ENCODE measurements at places on chromosomes 3 and 15.

DNA sequence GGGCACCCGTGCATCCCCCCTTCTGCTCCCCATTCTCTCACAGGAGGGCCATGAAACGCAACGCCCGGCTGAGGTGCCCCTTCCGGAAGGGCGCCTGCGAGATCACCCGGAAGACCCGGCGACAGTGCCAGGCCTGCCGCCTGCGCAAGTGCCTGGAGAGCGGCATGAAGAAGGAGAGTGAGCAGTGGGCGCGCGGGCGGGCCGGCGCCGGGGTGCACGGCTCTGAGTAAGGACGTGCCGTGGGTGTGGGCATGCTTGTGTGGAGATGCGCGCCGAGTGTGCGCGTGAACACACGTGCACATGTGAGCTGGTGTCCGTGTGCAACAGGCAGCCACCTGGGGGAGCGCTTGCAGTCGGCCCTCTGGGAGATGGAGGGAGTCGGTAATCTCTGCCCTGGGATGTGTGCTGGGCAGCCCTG, 28.1 kb downstream of the NR1I2 start:
- peak; percentile 81 for DNase-seq

- no peak for DNase-seq
Measured at GRCh38 chr3:38473229-38473628, 19.5 kb downstream of the ACVR2B start.

DNA sequence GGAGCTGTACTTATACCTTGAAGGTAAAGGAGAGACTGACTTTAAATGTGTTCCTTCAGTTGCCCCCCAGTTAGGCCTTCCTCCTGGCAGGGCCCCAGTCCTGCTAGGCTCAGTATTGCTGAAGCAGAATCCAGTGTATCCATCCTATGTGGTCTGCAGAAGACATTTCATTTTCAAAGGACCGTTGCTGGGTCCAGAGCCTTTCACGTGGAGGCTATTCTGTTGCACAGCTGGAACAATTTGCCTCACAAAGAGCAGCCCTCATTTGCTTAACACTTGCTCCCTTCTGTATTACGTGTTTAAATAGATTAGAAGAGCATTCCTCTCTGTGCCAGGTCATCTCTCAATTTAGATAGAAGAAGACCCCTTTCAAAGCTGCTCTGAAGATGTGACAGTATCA, 78.9 kb upstream of the CFAP20DC start:
- DNase-seq, result no peak

DNA sequence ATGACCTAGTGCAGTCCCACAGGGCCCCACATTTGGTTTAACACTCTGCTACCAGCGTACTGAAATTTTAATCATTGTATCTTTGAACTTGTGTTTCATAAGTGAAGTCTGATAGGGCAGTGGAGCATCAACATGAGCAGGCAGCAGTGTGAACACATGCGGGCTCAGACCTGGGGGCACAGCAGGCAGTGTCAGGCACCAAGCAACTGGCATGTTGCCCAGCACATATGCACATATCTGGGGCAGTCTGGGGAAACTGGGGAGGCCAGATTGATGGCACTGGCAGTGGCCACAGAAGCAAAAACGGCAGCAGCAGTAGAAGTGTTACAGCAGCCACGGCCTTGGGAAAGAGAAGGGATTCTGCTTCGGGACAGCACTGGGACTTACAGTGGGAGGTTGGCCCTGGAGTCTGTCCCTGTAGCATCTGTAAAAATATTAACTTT, 353.9 kb upstream of the KCNMB2 start:
- DNase-seq, result no peak

DNA sequence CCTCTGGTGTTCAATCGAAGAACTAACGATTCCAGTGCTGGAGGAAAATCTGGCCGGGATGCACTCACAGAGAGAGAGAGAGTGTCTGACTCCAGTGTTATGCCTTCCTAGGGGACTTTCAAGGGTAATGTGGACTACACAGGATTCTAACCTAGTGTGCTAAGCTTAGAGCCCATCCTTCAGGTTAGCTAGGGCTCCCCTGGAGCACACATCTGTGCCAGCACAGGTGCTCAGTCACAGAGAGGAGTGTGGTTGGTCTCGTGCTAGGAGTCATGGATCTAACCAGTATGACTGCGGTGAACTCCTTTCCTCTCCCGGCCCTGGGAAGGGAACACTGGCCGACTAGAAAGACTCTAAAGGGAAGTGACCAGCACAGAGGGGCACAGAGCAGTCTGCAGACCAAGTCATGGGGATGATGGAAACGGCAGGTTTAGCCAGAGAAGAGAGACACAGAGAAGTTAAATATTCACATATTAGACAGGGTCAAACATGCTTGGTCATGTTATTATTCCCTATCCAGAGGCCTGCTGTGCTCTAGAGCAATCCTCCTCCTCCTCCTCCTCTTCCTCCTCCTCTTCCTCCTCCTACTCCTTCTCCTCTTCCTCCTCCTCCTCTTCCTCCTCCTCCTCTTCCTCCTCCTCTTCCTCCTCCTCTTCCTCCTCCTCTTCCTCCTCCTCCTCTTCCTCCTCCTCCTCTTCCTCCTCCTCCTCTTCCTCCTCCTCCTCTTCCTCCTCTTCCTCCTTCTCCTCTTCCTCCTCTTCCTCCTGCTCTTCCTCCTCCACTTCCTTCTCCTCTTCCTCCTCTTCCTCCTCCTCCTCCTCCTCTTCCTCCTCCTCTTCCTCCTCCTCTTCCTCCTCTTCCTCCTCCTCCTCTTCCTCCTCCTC, 280.3 kb downstream of the XXYLT1 start:
- no peak for DNase-seq

GRCh38 chr15:64343841-64344240, 12.1 kb downstream of the CSNK1G1 start:
- DNase-seq, result no peak

DNA sequence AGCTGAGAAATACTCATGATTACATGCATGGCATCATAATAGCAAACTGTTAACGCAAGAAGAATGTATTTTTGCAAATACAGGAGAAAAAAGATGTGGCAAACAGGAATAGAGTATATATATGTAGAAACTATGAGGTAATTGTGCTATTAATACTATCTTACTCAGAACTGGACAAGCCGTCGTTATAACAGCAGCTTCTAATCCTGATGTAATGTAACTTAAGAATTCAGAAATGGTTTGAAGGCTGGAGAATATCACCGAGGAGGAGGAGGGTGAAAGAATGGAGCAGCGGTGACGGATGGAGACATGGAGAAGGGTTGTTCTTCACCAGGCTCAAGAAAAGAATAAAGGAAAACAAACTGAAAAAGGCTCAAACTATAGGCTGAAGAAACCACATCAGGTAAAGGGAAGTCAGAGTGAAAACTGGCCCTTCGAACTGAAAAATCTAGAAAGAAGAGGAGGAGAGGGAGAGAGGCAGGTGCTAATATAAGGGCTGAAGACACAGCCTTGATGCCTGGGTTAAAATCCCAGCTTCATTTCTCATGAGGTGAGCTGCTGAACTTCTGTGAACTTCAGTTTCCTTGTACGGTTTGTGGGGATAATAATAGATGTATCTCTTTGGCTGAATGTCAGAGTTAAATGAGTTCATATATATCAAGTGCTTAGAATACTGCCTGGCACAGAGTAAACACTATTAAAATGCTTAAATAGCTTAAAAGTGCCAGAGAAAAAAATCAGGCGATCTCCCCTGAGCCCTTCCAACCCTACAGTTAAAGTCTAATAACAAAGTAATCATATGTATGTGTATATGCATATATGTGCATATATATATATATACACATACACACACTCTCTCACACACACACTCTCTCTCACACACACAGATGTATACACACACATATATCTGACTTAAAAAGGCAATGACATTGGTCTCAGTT, 43.9 kb downstream of the GOLIM4 start:
- no peak for DNase-seq

- DNase-seq, result no peak
Measured at GRCh38 chr3:126545544-126545943, 13.2 kb downstream of the C3orf22 start.

DNA sequence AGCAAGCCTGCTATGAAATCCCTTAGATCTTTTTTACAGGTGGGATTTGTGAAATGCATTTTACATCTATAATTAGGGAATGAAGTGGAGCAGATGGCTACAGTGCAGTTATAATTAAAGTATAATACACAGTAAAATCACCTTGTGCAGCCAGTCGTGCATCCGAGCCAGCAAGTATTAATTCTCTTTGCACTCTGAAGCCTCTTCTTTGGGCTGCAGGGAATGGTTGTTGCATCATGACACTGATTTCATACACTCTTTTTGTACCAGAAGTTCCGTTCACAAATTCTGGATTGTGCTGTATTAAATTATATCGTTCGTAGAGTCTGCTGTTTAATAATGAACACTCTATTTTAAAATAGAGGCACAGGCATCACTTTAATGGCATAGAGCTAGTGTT, 28.7 kb upstream of the TP63 start:
- no peak for DNase-seq

DNA sequence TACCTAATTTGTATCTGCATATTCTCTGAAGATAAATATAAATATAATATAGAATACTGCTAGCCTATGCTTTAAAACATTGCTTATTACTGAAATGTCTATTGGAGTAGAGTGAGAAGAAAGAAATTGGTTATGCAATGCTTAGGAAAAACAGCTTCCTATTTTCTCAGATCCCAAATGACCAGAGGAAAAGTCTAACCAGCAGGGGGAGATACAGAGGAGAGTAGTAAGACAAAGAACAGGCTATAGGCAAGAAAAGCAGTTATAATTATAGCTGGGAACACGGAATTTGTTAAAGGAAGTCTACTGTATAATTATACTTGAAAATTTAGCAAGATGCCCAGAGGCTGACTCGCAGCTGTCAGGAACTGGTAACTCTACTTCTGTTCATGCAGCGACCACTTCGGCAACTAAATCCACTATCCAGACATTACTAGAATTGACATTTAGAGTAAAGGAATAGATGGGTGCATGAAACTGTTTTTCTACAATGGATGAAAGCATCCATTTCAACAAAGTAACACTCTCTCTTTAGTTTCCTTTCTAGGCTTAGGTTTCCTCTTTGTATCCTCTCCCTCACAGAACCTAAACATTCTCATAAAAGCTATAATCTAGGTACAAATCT, 97.2 kb downstream of the TBC1D5 start:
- DNase-seq, result no peak

DNA sequence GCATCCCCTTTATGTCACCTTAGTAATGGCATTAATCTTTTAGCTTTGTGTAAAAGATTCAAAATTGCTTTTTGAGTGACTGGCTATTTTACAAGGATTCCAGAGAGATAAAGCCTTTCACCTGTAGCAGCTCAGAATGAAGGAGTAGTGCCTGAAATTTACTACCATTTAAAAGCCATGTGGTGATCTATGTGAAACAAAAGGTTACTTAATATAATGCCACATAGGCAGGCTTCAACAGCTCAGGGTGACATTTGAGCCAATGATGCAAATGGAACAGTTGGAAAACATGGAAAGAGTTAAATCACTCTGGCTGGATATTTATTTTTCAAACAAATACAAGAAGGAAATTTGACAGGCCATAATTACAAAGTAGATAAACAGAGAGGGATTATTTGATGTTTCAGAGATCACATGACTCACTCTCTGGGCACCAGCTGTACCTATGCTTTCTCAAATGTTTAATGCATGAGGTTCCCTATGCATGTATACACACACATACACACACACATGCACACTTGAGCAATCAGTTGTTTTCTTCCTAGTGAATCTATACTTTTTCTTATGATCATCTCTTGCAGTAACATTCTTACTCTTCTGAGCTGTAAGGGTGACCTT, 171.5 kb downstream of the ZMAT3 start:
- no peak for DNase-seq

- no peak for DNase-seq
Measured at GRCh38 chr15:72135719-72136118, 17.5 kb downstream of the SENP8 start.

Data from activated CD8-positive, alpha-beta memory T cell treated with anti-CD3 and anti-CD28 coated beads, Interleukin-2, amount 50 U/mL, for 48 hours (primary cell).